ENCODE measurements at places on chromosomes 6 and 20.

GRCh38 chr6:130932921-130933320, 105.7 kb downstream of the SMLR1 start:
- DNase-seq: no peak

- DNase-seq: no peak
These were observed 83.0 kb downstream of the BANF2 start for GRCh38 chr20:17782768-17783167.

- DNase-seq: no peak
These were observed 68.1 kb upstream of the TOP1 start for GRCh38 chr20:40960521-40960956.

- DNase-seq: no peak
These were observed 171.2 kb downstream of the JARID2 start for GRCh38 chr6:15416932-15417509.

- peak; percentile 17 for DNase-seq
These were observed 304.9 kb downstream of the CDH26 start for GRCh38 chr20:60262967-60263603.

GRCh38 chr20:44835661-44836221, 25.4 kb upstream of the RIMS4 start:
- no peak for DNase-seq

DNA sequence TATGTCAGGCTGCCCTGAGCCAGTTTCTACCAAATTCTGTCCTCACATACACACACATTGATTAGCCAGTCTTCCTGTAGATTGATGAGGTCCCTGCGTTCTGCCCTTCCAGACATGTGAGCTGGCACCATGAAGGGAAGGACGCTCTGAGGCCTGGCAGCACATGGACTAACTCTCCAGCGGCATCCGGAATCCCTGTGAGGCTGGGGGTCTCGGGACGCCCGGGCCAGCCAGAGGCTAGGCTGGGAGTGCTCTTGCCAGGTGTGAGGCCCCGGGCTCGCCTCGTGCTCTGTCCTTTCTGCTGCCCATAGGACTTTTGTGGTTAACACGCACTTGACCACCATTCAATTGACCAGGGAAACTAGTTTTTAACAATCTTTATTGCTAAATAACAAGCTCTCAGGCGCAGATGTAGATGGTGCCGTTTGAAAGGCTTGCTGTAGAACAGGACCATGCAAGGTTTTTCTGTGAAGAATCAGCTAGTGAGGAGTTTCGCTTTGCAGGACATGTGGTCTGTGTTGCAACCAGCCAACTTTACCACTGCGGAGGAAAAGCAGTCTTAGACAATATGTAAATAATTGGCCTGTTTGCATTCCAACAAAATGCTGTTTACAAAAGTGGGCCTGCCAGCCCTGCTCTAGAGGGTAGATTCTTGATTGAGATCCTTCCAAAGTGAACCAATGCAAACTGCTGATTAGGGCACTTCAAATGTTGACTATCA, 29.3 kb downstream of the FOXF2 start:
- DNase-seq: no peak

- DNase-seq: no peak
These were observed 3.1 kb downstream of the RSPH3 start for GRCh38 chr6:158996856-158997255.

DNA sequence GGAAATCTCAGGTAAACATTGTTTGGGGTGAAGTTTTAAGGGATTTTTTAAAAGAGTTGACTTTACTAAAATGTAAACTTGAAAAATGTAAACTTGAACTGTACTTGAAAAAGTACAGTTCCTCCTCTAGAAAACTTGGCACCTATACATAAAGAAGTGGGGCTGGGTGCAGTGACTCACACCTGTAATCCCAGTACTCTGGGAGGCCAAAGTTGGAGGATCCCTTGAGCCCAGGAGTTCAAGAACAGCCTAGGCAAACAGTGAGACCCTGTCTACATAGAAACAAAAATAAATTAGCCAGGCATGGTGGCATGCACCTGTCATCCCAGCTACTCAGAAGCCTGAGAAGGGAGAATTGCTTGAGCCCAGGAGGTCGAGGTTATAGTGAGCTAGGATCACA, 7.2 kb downstream of the BTBD9 start:
- DNase-seq: no peak

GRCh38 chr6:143953922-143954321, 54.1 kb downstream of the PLAGL1 start:
- DNase-seq: no peak

- no peak for DNase-seq
These were observed 50.9 kb downstream of the BTBD9 start for GRCh38 chr6:38588631-38589366.

DNA sequence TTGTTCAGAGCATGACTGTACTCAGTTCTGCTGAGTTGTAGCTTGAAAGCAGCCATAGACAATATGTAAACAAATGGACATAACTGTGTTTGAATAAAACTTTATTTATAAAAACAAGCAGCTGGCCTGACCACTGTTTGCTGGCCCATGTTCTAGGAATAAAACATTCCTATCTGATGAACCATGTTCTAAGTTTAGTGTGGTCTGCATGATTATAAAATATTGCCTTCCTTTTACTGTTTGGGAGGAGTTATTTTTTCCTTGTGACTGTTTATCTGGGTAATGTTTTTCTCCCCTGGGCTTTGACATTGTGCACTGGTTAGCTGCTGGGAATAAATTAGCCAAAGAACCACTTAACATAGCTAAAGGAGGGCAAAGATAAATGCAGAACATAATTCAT, 55.1 kb downstream of the CDS2 start:
- no peak for DNase-seq

GRCh38 chr6:12935637-12936036, 219.1 kb downstream of the PHACTR1 start:
- DNase-seq: no peak

GRCh38 chr20:5170341-5170740, 43.5 kb downstream of the CDS2 start:
- DNase-seq: no peak

- no peak for DNase-seq
These were observed 166.4 kb downstream of the ATXN1 start for GRCh38 chr6:16594849-16595248.

DNA sequence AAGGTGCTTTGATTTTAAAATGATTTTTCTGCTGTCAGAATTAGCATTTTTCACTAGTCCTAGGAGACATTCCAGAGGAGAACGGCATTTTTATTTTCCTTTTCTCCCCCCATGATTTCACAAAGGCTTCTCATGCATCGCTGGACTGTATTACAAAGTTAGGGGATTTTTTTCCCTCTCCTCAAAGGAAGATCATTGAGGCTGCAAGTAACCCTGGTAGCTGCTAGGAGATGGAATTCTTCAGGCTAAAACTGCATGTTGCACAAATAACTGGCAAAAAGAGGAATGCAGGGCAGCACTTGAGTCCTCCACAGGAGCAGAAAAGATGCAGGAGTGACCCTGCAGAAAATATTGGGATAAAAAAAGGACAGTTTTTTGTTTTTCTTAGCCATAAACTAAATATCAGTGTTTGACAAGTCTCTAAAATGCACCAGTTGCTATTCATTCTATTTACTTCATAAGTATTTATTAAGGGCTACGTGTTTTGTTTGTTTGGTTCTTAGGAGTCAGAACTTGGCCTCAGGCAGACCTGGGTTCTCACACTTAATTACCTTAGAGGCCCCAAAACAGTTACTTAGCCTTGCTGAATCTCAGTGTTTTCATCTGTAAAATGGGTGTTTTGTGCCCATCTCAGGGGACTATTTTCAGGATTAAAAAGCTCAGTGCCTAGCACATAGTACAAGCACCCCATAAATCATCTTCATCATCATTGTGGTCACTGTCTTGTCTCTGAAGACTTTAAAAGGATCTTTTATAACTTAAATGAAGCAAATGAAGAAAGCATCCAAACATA, 144.5 kb upstream of the ID4 start:
- no peak for DNase-seq

DNA sequence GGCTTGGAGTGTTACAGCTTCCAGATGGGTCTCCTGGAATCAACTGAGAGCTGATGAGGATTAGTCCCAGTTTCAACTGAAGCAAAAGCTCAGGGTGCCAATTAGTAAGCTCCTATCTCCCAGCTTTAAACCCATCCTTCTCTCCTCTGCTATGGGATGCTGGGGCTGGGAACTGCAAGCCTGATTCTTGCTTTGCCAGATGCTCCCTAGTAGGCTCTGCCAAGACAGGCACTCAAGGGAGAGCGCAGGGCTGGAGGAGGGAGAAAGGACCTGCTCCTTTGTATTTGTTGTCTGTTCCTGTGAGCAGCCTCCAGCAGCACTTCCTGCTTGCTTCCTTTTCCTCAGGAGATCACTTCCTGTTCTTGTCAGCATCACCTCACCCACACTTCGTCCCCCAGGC, 309.7 kb downstream of the KIF16B start:
- no peak for DNase-seq

DNA sequence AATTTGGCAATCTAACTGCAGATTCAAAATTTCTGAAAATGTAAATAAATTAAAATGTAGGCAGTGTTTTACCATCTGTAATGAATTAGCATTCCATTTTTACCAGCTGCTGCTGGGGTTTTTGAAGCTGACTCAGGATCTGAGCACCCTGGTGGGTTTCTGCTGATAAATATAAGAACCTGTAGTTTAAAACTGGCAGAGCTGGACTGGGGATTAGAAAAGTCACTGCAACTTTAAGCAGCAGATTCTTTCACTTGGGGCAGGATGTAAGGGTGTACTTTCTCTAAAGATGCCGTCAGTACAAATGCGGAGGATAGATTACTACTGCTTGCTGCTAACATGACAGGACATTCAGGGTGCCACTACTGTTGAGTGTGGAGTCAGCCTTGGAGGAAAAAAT, 341.8 kb downstream of the CDKAL1 start:
- DNase-seq: no peak

DNA sequence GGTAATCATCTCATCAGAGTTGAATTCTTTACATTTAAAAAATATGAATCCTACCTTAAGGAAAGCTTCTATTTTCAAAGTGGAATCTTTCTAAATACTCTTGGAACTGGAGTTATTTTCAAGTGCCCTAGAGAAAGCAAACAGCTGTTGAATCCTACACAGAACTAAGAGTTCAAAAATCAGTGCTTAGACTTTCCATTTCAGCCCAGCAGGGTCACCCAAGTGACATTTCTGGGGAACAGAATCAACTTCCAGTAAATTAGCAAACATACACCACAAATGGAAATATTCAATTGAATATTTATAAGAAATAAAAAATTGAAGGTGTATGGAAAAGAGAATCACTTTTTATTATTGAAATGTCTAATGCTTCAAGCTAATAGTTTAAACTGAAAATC, 427.7 kb upstream of the NOX3 start:
- no peak for DNase-seq

GRCh38 chr6:54959820-54960219, 113.2 kb downstream of the FAM83B start:
- DNase-seq: no peak

DNA sequence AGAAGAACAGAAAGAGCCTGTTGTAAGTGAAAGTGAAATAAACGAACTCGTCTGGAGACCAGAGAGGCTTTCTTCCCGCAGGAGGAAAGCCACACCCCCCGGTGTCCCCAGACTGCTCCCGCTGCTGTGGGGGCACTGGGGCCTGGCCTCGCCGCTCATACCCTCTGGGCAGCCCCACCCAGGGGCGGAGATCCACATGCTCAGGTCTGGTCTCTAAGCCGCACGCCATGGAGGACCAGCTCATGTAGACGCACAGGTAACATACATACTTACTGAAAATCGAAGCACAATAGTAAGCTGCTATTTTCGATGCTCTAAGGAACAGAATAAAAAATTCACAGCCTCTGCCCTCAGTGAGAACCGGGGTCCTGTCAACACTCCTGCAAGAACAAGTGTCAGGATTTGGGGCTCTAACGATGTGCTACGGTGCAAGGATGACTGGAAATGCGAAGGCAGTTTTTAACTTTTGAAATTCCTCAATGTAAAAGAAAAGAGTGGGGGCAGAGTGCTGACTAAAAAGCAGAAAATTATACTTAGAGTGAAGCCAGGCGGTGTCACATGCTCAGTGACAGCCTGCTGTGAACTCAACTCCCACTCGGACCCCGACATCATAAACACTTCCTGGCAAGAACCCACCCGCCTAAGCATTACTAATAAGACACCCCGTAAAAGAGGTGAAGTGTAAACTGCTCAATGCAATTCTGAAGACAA, 110.5 kb downstream of the IRF4 start:
- peak; percentile 74 for DNase-seq

- DNase-seq: no peak
These were observed 521.9 kb downstream of the PKHD1 start for GRCh38 chr6:51565472-51565871.

- no peak for DNase-seq
These were observed 31.3 kb downstream of the AKIRIN2 start for GRCh38 chr6:87670707-87671106.

DNA sequence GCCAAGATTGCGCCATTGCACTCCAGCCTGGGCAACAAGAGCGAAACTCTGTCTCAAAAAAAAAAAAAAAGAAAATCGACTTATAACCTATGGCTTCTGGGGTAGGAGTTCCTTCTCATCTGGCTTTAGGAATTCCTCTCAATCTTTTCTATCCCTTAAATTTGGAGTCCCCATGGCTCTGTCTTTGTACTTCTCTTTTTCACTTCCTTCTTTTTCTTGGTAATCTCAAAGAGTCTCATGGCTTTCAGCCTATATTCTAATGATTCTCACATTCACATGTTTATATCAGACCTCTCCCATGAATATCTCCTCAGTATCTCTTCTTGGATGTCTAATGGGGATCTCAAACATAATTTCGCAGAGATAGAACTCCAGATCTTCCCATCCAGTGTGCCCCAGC, 42.8 kb upstream of the RALGAPA2 start:
- DNase-seq: no peak

DNA sequence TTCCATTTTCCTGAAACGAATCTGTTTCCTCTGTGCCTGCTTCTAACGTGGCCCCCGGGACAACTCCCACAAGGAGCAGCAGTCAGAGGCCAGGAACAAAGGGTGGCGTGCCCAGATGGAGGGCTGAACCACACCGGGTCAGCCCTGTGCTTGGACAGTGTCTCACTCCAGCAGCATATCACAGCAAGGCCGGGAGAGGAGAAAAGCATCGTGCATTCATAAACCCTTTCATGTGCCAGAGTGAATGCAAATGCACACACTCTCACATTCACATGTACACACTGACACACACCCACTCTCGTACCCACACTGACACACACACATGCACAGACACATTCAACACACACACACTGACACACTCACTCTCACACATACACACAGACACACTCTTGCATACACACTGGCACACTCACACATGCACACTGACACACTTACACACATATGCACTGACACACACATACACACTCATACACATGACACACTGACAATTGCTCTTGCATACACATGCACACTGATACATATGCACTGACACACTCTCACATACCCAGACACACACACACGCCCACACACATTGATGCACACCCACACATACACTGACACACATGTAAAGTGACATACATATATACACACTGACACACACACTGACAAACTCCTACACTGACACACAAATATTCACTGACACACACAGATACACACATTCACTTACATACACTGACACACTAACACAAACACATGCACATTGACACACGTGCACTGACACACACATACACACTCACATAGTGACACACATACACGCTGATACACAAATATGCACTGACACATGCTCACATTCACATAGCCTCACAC, 237.0 kb downstream of the LRFN2 start:
- DNase-seq: no peak
